Transverse colon (tissue), 4 donors: ENCODE measurements at places on chromosomes 1 and 21. TPM values are rescaled to one million over a fixed set of nuclear protein-coding genes. Genes with fewer than 3 reads are reported as not detected.

The AMY1C gene
- not detected for total RNA-seq

The NTNG1 gene
- not detected for total RNA-seq

The ELOVL1 gene
- 99.5 TPM for total RNA-seq

The TSSK3 gene
- 1.4 TPM for total RNA-seq

The GSTM1 gene
- 18.1 TPM for total RNA-seq
